ENCODE measurements at places on chromosomes 16 and 17.

- DNase-seq, result no peak
Observed at GRCh38 chr17:42577140-42577531, 393 bp downstream of the PSMC3IP start.

GRCh38 chr17:75840799-75841164, 3.4 kb downstream of the UNC13D start:
- no peak for DNase-seq

DNA sequence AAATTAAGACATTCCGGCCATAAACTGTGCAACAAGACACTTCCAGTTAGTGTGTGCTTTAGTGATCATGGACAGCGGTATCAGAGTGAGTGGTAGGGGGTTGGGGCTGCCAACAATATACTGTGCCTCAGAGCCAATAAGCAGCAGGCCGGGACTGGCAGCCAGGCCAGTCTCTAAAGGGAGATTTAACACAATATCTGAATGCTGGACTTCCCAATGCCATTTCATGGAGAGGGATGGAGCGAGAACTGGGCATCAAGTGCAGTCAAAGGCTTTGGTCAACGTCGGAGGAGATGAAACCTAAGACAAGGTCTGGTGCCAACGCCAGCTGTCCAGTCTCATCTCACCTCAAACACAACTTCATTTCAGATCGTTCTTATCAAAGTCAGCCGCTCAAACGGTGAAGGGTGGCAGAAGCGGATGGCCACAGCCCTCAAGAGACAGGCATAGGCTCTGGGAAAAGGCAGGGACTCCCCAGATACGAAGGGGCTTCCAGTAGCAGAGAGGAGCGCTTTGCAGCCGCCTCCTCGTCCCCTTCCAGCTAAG, 935 bp downstream of the USP32 start:
- DNase-seq, result no peak

DNA sequence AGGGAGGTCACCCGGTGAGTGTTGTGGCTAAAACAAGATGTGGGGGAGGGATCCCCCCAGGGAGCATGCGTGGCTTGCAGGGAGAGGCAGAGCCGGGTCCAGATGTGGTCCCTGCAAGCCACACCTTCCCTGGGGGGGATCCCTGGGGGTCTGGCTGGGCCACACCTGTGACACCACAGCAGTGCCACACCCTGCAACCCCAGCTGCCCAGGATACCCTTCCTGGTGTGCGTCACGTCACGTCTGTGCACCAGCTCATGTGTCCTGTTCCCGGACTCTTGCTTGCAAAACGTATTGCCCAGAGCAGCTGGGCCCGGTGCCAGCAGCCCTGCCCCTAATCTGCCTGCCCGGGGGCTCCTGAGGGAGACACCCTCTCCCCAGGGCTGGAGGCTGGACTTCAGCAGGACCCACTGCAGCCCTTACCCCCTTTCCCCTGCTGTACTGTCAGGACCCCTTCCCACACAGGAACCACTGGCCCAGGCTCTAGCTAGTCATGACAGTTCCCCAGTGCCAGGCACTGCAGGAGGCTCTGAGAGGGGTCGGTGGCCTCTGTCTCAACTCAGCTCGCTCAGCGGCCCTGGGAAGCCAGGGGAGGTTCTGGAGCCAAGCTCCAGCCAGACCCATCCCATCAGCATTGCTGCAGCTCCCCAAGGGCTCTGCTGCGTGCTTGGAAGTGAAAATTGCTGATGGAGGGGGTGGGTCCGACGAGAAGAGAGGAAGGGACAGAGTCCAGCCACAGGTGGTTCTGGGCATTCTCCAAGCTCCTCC, 25.8 kb upstream of the ACSF3 start:
- no peak for DNase-seq

DNA sequence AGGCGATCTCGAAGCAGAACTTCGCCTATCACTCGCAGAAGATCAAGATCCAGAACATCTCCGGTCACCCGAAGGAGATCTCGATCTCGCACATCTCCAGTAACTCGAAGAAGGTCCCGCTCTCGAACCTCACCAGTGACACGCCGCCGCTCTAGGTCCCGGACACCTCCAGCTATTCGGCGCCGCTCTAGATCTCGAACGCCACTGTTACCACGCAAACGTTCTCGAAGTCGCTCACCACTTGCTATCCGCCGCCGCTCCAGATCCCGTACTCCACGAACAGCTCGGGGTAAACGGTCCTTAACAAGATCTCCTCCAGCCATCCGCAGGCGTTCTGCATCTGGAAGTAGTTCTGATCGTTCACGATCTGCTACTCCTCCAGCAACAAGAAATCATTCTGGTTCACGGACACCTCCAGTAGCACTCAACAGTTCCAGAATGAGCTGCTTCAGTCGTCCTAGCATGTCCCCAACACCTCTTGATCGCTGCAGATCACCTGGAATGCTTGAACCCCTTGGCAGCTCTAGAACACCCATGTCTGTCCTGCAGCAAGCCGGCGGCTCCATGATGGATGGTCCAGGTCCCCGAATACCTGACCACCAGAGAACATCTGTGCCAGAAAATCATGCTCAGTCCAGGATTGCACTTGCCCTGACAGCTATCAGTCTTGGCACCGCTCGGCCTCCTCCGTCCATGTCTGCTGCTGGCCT, 10.5 kb downstream of the ELOB start:
- no peak for DNase-seq

DNA sequence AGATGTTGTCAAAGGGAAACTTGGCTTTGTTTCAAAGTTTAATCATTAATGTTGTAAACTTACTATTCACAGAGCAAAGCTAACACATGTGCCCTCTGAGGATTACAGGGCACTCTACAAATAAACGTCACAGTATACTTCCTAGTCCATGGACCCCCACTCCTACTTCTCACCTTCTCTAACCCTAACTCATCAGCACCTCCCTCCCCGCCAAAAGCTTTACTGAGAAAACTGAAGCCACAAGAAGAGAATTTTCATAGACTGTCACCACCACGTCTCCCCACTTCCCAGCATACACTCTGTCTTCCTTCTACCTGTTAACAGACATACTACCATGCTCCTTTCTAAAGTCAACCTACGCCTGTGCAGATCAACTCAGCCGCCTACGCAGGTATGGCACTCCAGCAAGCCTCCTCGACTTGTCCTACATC, 29.0 kb downstream of the HELZ start:
- no peak for DNase-seq
